ENCODE measurements at places on chromosomes 1 and 21.

DNA sequence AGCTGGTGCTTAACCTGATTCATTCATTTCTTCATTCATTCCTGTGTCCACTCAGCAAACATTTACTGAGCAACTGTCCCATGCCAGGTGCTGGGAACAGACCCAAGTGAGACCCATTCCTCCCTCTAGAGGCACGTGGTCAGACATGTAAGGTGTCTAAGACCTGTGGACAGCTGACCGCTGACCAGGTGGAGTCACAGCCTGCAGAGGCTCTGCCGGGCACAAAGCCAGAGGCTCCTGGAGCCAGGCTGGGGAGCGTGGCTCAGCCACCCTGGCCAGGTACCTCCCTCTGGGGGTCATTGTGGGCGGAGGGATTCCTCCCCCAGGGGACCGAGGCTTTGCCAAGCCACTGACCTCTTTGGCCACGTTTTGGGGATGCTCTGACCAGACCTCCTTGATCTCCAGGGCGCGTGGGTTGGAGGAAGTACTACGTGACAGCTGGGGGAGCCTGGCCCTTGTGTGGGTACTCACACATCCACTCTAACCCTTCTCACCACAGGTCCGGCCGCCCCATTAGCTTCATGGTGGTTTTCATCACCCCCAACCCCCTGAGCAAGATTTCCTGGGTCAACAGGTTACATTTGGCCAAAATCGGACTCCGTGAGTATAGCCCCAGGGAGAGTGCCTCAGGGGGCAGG, 100.3 kb downstream of the ARHGEF10L start:
- DNase-seq: no peak

- DNase-seq: no peak
These were observed 681.2 kb downstream of the PLPP3 start for GRCh38 chr1:55898181-55898580.

DNA sequence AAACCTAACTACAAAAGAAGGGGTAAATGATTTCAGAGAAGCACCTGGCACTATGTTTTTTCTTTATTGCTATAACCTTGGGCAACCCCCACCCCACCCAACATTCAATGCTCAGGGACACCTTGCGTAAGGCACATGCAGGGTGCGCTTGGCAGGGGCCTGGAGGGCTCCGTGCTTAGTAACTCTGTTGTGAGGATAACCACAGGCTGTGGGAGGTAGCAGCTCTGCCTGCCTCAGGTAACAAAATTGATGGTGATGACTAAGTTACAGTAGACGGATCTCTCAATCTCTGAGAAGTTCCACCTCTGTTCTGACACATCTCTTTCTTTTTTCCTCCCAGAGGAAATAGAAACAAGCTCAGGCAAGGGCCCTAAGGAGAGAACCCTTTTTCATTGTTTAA, 8.7 kb upstream of the CCN1 start:
- no peak for DNase-seq

- no peak for DNase-seq
These were observed 74.8 kb downstream of the LRIG2 start for GRCh38 chr1:113147826-113148225.

DNA sequence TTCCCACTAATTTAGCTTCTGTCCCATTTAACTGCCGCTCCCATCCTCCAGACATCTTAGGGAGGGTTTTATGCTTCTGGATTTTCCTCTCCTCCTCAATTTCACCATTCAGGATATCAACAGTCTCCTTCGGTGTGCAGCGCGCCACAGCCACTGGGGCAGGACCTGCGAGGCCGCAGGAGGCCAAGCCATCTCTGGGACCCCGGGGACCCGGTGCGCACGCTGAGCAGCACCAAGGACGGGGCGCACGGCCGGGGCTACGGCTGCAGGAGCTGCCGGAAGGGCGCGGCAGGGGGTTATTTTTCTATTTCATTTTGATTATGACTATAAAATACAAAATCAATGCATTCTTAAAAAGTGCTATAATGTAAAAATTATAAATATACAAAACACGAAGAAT, 1238.4 kb upstream of the NCAM2 start:
- DNase-seq: no peak

DNA sequence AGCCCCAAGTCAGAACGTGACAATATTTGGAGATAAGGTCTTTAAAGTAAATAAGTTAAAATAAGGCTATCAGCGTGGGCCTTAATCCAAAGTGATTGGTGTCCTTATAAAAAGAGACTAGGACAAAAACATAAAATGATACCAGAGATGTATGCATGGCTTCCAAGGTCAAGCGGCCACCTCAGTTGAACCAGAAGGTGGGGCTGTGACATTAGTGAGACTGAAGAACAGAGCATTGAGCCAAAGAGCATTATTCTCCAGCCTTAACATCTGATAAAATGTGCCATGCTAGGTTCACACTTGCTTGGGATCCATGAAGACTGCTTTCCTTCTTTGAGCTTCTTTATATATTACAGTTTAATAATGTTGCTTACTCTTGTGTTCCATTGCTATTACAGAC, 554.6 kb downstream of the PLA2G4A start:
- DNase-seq: no peak

DNA sequence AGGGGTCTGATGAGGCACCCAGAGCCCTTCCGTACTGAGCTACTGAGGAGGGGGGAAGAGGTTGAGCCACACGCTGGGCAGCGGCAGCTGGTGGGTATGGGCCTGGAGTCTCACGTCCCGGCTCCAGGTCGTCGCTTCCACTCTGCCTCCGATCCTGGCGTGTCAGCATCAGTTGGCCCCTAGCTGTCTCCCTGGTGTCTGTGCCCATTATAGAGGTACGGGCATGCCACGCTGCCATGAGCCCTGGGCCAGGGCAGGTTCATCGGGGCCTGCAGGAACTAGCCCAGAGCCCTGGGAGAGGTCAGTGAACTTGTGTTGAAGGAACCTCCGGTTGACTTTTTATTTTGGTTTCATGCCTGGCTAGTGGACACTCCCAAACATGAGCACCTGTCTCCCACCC, 18.2 kb downstream of the COQ8A start:
- no peak for DNase-seq

- DNase-seq: no peak
These were observed 28.2 kb upstream of the HRNR start for GRCh38 chr1:152252157-152252556.

DNA sequence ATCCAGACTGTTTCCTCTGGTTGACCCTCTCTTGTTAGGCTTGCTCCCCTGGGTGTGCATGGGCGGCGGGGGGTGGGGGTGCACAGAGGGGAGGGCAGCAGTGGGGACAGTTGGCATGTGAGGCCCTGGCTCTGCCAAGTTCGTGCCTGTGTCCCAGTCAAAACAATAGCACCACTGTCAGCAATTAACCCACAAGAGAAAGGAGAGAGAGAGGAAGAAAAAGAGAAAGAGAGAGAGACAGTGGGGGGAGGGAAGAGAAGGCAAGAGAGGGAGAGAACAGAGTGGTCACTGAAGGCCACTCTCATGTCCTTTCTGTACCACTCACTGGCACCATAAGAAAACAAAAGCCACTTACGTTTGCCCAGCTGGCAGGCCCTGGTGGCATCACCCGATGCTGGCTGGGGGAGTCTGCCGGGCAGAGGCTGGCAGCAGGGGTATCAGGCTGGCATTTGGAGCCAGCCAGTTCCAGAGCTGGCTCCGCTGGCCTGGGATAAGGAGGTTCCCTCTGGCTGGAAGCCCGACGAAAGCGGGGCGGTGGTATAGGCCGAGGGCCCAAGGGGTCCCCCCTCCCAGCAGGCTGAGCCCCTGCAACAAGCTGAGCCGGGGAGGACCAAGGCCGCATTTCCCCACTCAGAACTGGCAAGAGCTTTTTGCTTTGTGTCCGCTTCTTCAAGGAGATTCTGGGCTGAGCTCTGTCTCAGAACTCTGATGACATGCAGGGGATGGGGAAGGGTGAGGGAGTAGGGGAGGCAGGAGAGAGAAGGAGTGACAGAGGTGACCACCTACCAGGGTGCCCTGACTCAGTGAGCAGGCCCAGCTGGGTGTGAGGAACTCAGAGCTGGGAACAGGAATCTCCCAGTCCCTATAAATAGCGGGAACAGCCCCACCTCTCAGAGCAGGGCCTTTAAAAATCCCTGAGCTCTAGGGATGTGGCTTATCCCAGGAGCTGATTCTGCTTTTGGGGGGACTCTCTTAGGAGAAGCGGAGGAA, 27.9 kb downstream of the PIK3C2B start:
- no peak for DNase-seq

DNA sequence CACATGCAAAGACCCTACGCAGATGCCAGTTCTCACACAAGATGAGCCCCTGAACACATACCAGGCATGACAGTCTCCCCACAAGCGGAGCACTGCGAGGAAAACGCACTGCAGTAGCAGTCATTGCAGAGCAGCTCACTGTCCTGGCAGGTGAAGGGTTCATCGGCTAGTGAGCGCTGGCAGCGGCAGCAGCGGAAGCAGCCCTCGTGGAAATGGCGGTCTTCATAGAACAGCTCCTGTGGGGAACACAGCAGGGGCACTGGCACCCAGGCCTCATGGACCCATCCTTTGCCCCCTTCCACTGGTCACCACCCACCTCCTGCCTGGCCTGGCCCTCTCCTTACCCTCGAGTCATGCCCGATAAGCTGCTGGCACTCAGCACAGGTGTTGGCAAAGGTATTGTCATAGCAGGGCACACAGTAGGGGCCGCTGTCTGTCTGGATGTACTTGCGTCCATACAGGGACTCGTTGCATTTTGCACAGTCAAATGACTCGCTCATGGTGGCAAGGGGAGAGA, 6.3 kb downstream of the FHL3 start:
- no peak for DNase-seq

DNA sequence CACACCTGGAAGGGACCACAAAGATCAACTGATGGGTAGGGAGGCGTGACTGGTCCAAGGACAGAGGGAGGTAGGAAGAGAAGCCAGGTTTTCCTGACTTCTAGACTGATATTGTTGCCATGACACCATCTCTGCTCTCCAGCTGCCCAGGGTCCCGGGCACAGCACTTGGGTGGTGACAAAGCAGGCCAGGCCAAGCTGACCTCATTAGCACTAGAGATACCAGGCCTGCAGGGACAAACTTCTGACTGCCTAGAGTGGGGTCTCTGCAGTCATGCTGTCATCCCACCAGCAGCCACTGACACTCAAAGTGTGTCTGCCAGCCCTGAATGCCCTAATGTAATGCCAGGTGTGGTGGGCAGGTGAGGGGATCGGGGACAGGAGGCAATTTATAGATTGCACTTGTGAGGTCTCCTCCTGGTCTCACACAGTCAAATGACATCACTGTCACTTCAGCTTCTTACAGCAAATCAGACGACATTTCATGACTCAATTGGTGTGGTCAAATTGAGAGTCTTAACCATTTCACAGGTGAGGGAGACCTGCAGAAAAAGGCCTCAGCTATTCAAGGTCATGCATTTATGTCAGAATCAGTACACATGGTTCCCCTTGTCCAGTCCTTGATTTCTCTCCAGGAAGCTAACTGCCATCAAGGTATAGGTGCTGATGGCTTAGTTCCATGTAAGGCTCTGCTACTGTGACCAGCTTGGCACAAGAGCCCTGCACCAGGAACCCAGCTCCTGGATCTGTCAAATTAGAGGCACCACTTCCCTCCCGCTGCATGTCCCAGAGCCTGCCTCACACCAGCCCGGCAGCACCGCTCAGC, 2.7 kb downstream of the SLC9A1 start:
- no peak for DNase-seq

- DNase-seq: no peak
These were observed 14.5 kb downstream of the NUAK2 start for GRCh38 chr1:205306929-205307566.

- no peak for DNase-seq
These were observed 287.0 kb upstream of the PLXNA2 start for GRCh38 chr1:208531003-208531750.

DNA sequence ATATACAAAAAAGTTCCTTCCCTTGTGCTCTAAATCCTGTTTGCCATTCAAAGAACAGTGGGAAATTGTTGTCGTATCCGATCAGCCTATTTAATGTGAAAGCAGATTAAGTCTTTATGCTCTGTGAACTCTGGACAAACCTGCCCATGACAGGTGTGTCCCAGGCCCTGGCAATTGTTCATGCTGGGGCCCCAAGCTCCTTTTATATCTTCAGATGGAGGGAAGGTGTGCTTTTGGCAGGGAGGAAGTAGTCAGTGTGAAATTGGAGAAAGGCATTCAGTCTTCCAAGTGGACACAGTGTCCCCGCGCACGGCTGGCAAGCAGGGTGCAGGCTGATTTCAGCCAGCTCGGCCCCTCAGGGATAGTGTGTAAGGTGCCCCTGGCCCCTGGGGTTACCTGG, 135.1 kb upstream of the F3 start:
- DNase-seq: no peak

GRCh38 chr1:218493986-218494385, 148.8 kb downstream of the TGFB2 start:
- DNase-seq: no peak

- DNase-seq: no peak
These were observed 306.3 kb downstream of the LMX1A start for GRCh38 chr1:165050246-165050645.

DNA sequence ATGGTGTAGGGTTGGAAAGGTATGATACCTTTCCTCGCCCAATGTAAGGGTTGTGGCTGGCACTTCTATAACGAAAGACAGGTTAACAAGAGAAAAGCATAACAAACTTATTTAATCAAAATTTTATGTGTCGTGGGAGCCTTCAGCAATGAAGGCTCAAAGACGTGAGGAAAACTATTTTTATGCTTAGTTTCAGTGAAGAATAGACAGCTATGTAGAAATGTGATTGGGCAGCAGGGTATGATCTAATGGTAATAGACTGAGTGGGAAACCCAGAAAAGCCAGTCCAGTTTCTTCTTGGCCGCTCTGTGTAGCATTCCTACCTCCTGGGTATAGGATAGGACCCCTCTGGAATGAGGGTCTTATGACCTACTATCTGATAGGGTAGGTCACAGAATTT, 464.7 kb downstream of the ADGRL2 start:
- no peak for DNase-seq

DNA sequence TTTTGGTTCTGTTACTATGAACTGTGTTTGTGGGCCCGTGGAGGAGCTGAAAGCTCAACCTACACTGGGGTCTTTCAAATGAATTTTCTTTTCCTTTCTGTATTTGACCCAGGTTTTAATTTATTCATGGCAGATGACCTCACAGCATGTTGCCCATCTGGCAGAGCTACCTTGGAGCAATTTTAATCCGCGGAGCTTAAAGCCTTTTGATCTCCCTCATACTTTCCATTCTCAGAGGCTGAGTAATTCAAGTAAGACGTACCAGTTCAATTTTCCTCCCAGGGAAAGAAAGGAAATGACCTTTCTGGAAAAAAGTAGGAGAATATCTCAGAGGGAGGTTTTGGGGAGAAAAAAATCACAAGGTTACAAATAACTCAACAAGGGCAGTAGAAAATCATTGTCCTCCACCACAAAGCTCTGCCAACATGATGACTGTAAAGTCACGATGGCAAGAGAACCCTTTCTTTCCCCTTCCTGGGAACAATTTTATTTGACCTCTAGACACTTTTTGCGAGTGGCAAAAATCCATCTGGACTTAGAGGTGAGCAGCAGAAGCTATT, 21.6 kb upstream of the PCP4 start:
- no peak for DNase-seq

DNA sequence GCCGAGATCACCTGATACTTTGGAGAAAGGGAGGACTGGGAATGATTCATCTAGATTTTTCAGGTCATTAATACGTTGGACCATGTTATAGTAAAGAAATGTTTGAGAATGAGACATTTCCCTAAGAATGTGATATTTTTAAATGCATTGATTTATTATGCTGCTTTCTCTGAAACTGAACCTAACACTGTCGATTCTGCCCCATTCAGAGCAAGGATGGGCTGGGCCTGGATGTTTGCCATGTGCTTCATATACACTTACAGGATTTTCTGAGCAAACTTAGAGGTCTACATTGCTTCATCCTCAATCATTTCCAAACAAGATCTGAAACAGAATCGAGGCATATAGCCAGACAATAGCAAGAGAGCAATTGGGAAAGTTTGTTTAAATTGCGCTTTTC, 183.3 kb downstream of the CRB1 start:
- no peak for DNase-seq

All from stimulated activated CD4-positive, alpha-beta T cell treated with anti-CD3 and anti-CD28 coated beads, TNF-alpha, amount 100 ng/mL, for 4 hours (primary cell).